Left lung (tissue), 14 donors: ENCODE measurements at places on chromosomes 7 and 10. TPM values are rescaled to one million over a fixed set of nuclear protein-coding genes. Genes with fewer than 3 reads are reported as not detected.

C1GALT1 gene
- 20.6 TPM for polyA plus RNA-seq

MYOF gene
- 54.9 TPM for polyA plus RNA-seq

FAM185A gene
- 14.5 TPM for polyA plus RNA-seq

EMX2 gene
- 0.52 TPM for polyA plus RNA-seq

EGR2 gene
- 0.76 TPM for polyA plus RNA-seq

CDC14C gene
- 0.11 TPM for polyA plus RNA-seq

RBP4 gene
- 0.58 TPM for polyA plus RNA-seq

SEC24C gene
- polyA plus RNA-seq: 61.8 TPM

ACSM6 gene
- 0.43 TPM for polyA plus RNA-seq

MLXIPL gene
- 2.3 TPM for polyA plus RNA-seq

CFAP43 gene
- polyA plus RNA-seq: 16.2 TPM

SLC29A3 gene
- 7.6 TPM for polyA plus RNA-seq

ANXA8 gene
- polyA plus RNA-seq: 2.6 TPM

SEMA4G gene
- polyA plus RNA-seq: 44.2 TPM

ANKRD61 gene
- 3.5 TPM for polyA plus RNA-seq

NEURL1 gene
- 2.1 TPM for polyA plus RNA-seq

MYL10 gene
- polyA plus RNA-seq: 0.18 TPM

DGKI gene
- polyA plus RNA-seq: 0.53 TPM
